Activated T-helper 2 cell treated with anti-CD3 and anti-CD28 coated beads, Interferon-gamma antibody, Interleukin-2, Interleukin-4, amounts not matched to agents 10 μg/mL and 5 μg/mL and 100 μg/mL, durations not matched to agents 14 hours and 24 hours and 36 hours (primary cell): ENCODE measurements at places on chromosomes 4 and X. TPM values are rescaled to one million over a fixed set of nuclear protein-coding genes. Genes with fewer than 3 reads are reported as not detected.

MAGEA9B gene
- total RNA-seq, result not detected in 2 replicates

AKAP14 gene
- not detected in 2 replicates for total RNA-seq

FGB gene
- not detected in 2 replicates for total RNA-seq

ASMT gene
- total RNA-seq, result not detected in 2 replicates

TLR10 gene
- total RNA-seq, result not detected in 2 replicates

APOO gene
- 21.9 and 22.4 TPM in 2 replicates for total RNA-seq

IL1RAPL1 gene
- not detected in 2 replicates for total RNA-seq
